Activated T-cell treated with anti-CD3 and anti-CD28 coated beads, Interleukin-2, amount 50 U/mL, for 72 hours (primary cell): ENCODE measurements at places on chromosomes 11 and 22. TPM values are rescaled to one million over a fixed set of nuclear protein-coding genes. Genes with fewer than 3 reads are reported as not detected.

- no peaks in the 10 kb centered on the region for H3K4me1 ChIP-seq
- no peaks in the 10 kb centered on the region for H3K36me3 ChIP-seq
- no peaks in the 10 kb centered on the region for H3K27me3 ChIP-seq
- no peak overlapping the region for H3K4me3 ChIP-seq
- no peak for DNase-seq
Measured at GRCh38 chr11:111734101-111734953, 31.9 kb downstream of the PPP2R1B start.

DNA sequence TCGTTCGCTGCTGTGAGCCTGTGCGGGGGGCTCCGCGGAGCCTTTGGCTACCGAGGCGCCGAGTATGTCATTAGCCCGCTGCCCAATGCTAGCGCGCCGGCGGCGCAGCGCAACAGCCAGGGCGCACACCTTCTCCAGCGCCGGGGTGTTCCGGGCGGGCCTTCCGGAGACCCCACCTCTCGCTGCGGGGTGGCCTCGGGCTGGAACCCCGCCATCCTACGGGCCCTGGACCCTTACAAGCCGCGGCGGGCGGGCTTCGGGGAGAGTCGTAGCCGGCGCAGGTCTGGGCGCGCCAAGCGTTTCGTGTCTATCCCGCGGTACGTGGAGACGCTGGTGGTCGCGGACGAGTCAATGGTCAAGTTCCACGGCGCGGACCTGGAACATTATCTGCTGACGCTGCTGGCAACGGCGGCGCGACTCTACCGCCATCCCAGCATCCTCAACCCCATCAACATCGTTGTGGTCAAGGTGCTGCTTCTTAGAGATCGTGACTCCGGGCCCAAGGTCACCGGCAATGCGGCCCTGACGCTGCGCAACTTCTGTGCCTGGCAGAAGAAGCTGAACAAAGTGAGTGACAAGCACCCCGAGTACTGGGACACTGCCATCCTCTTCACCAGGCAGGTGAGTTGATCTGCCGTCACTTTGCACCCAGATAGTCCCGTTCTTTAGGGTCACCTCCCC lies 1.0 kb downstream of the ADAMTS15 start:
- peaks cover 33% of the 10 kb centered on the region for H3K27me3 ChIP-seq
- no peak for DNase-seq
- peak overlapping the region; percentile 64 for H3K4me3 ChIP-seq
- H3K36me3 ChIP-seq, result no peaks in the 10 kb centered on the region
- peaks cover 4% of the 10 kb centered on the region for H3K4me1 ChIP-seq

The APOL4 gene
- 2.7 TPM for total RNA-seq

The ALG8 gene
- total RNA-seq, result 47.9 TPM

The OR6A2 gene
- total RNA-seq, result 0.07 TPM

The ADAMTS8 gene
- total RNA-seq, result not detected

The BTG4 gene
- 0.23 TPM for total RNA-seq

DNA sequence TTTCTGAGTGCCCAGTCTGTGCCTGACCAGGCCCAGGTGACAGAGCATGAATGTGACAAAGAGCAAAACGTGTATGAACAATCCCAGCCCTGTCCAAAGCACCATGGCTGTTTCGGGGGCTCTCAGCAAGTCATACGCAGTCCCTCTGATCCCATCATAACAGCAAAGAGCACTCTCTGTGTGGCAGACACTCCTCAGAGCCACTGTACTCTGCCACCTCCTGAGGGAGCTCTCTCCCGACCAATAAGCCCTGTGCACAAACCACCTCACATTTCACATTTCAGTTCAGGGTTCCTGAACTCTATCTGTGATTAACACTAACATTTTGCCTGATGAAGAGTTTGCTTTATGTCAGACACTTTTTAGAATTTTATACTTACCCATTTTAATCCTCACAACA lies 6.6 kb downstream of the DGCR2 start:
- H3K27me3 ChIP-seq, result no peaks in the 10 kb centered on the region
- no peak overlapping the region for H3K27ac ChIP-seq
- no peak for DNase-seq
- no peak overlapping the region for H3K4me3 ChIP-seq
- H3K36me3 ChIP-seq, result peaks cover 2% of the 10 kb centered on the region

- peak overlapping the region; percentile 87 for H3K4me3 ChIP-seq
- no peaks in the 10 kb centered on the region for H3K27me3 ChIP-seq
- H3K4me1 ChIP-seq, result peaks cover 71% of the 10 kb centered on the region
- no peaks in the 10 kb centered on the region for H3K36me3 ChIP-seq
- H3K27ac ChIP-seq, result peak overlapping the region; percentile 89
Measured at GRCh38 chr11:118870396-118871343, 13.0 kb upstream of the CXCR5 start.

- H3K4me3 ChIP-seq, result no peak overlapping the region
- H3K27ac ChIP-seq, result no peak overlapping the region
- DNase-seq, result no peak
- no peaks in the 10 kb centered on the region for H3K36me3 ChIP-seq
Measured at GRCh38 chr11:133697161-133697560, 148.2 kb downstream of the SPATA19 start.

GRCh38 chr11:3222003-3222855 lies 3.6 kb upstream of the MRGPRG start:
- no peak overlapping the region for H3K4me3 ChIP-seq
- DNase-seq, result no peak
- no peaks in the 10 kb centered on the region for H3K27me3 ChIP-seq
- no peak overlapping the region for H3K27ac ChIP-seq
- H3K36me3 ChIP-seq, result no peaks in the 10 kb centered on the region

The LMNTD2 gene
- 3.1 TPM for total RNA-seq

The ANO3 gene
- not detected for total RNA-seq

- H3K36me3 ChIP-seq, result peaks cover 2% of the 10 kb centered on the region
- peak; percentile 59 for DNase-seq
- H3K27ac ChIP-seq, result no peak overlapping the region
- H3K27me3 ChIP-seq, result no peaks in the 10 kb centered on the region
Measured at GRCh38 chr11:63999349-64000025, 13.2 kb downstream of the OTUB1 start.

GRCh38 chr11:36033082-36033751 lies 89.4 kb downstream of the LDLRAD3 start:
- no peaks in the 10 kb centered on the region for H3K27me3 ChIP-seq
- no peaks in the 10 kb centered on the region for H3K36me3 ChIP-seq
- H3K4me3 ChIP-seq, result no peak overlapping the region
- no peaks in the 10 kb centered on the region for H3K4me1 ChIP-seq

The P2RX3 gene
- total RNA-seq, result not detected

- peaks cover 16% of the 10 kb centered on the region for H3K4me1 ChIP-seq
- H3K36me3 ChIP-seq, result no peaks in the 10 kb centered on the region
- no peaks in the 10 kb centered on the region for H3K27me3 ChIP-seq
- no peak overlapping the region for H3K27ac ChIP-seq
- H3K4me3 ChIP-seq, result no peak overlapping the region
Measured at GRCh38 chr22:39724857-39725256, 154.3 kb downstream of the CACNA1I start.

- peaks cover 5% of the 10 kb centered on the region for H3K36me3 ChIP-seq
- peak; percentile 30 for DNase-seq
- H3K27ac ChIP-seq, result peak overlapping the region; percentile 60
- H3K27me3 ChIP-seq, result no peaks in the 10 kb centered on the region
- H3K4me1 ChIP-seq, result peaks cover 95% of the 10 kb centered on the region
Measured at GRCh38 chr11:121472312-121472711, 19.5 kb upstream of the SORL1-AS1 start.

- H3K36me3 ChIP-seq, result peaks cover 35% of the 10 kb centered on the region
- no peak for DNase-seq
- peak overlapping the region; percentile 59 for H3K27ac ChIP-seq
- H3K4me1 ChIP-seq, result peaks cover 86% of the 10 kb centered on the region
- H3K4me3 ChIP-seq, result peak overlapping the region; percentile 10
Measured at GRCh38 chr11:44607987-44608386, 42.5 kb downstream of the CD82 start.

The CRYBB2 gene
- 0.51 TPM for total RNA-seq

The SLC22A8 gene
- total RNA-seq, result not detected

DNA sequence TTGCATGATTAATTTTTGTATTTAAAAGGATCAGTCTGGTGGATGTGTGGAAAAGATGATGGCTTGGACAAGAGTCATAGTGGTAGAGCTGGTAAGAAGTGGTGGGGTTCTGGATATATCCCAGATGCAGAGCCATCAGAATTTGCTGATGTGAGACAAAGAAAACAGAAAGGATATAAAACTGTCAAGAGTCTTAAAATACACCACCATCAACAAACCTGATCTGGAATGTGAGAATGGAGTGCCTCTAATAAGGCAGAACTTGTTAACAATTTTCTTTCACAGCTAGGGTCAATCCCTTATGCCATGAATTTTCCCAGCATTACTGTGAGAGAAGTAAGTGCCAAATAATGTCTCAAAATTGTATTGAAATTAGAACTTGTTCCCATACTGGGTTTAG lies 215.4 kb downstream of the METTL15 start:
- H3K27ac ChIP-seq, result peak overlapping the region; percentile 4
- no peaks in the 10 kb centered on the region for H3K4me1 ChIP-seq
- DNase-seq, result no peak
- H3K36me3 ChIP-seq, result peaks cover 6% of the 10 kb centered on the region
- no peaks in the 10 kb centered on the region for H3K27me3 ChIP-seq

DNA sequence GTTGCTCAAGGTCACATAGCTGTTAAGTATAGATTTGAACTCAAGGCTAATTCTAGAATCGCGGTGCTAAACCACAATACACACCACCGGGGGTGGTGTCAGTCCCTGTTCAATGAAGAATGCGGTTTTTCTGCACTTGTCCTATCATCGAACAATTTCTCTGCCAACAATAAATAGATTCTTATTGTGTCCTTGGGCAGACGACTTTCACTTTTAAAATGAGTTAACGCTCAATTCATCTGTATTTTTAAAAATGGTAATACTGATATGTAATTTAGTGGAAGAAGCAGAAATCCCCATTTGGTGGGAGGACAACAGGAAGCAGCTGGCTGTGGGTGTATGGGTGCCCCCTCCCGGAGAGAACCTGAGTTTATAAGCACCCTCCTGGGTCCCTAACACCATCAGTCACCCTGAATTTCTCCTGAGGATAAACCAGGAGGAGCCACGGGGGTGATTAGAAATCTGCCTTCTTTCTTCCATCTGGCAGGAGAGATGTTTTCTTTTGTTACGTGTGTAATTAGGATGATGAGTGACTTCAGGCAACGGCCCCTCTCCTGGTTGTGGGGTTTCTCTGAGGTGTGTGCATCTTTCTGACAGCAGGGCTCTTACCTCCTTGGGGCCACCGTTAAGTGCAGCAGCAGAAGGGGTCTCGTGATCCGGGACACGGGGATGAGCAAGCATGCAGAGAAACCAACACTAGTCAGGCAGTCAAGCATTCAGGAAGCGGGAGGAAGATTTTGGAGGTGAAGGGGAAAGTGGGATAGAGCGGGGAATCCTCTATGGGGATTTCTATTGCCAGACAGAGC lies 87.7 kb downstream of the GRAMD1B start:
- peak overlapping the region; percentile 8 for H3K4me3 ChIP-seq
- DNase-seq, result no peak
- peaks cover 19% of the 10 kb centered on the region for H3K4me1 ChIP-seq
- H3K27me3 ChIP-seq, result no peaks in the 10 kb centered on the region

The OR2AG1 gene
- not detected for total RNA-seq

The TMPRSS6 gene
- 26.8 TPM for total RNA-seq

DNA sequence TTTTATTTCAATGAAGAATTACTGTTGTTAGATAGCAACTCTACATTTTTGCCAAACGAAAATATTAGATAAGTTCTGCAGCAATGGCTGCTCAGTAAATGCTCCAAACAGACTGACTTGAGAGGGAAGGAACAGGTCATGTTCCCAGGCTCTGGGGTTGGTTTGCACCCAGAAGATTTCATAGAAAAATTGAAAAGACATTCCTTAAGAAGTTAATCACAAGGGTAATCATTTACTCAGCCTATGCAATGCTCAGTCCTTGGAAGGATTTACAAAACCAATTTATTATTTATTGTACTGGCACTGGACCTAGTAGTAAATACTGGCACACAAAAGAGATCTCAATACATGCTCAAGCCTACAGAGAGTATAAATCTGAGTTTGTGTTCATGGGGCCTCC lies 179.1 kb upstream of the MTNR1B start:
- no peak overlapping the region for H3K27ac ChIP-seq
- no peak for DNase-seq
- no peaks in the 10 kb centered on the region for H3K36me3 ChIP-seq
- H3K27me3 ChIP-seq, result no peaks in the 10 kb centered on the region

The NRIP3 gene
- 3.1 TPM for total RNA-seq

GRCh38 chr11:976431-977160 lies 50.9 kb downstream of the AP2A2 start:
- H3K27ac ChIP-seq, result no peak overlapping the region
- no peak for DNase-seq
- peaks cover 3% of the 10 kb centered on the region for H3K36me3 ChIP-seq
- no peaks in the 10 kb centered on the region for H3K27me3 ChIP-seq
- peaks cover 14% of the 10 kb centered on the region for H3K4me1 ChIP-seq
- H3K4me3 ChIP-seq, result no peak overlapping the region

The PATE2 gene
- 0.14 TPM for total RNA-seq

The KLHL35 gene
- total RNA-seq, result 1.2 TPM

DNA sequence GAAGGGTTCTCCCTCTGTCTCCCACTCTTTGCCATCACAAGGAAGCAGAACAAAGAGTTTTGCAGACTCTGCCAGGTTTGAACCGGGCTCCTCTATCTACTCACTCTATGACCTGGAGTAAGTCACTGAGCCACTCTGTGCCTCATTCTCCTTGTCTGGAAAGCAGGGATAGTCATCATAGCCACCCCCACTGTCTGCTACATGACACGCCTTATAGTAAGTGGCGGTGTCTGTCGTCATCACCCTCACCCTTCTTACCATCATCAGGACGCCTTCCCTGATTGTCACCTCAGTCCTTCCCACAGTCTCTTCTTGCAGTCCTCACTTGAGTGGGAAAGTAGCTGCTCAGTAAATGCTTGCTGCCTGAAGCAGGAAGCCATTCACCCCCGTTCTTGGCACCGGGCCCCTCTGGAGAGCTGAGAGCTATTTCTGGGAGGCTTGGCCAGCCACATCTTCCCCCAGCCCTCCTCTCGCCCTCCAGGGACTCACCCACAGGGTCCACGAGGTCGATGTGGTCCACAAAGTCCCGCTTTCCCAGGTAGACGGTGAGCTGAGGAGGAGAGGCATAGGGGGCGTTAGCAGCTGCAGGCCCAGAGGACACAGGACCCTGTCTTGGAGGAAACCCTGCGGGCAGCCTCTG lies 46.4 kb downstream of the TPBGL start:
- no peak overlapping the region for H3K4me3 ChIP-seq
- no peak overlapping the region for H3K27ac ChIP-seq
- DNase-seq, result no peak
- H3K36me3 ChIP-seq, result no peaks in the 10 kb centered on the region
- H3K4me1 ChIP-seq, result no peaks in the 10 kb centered on the region

DNA sequence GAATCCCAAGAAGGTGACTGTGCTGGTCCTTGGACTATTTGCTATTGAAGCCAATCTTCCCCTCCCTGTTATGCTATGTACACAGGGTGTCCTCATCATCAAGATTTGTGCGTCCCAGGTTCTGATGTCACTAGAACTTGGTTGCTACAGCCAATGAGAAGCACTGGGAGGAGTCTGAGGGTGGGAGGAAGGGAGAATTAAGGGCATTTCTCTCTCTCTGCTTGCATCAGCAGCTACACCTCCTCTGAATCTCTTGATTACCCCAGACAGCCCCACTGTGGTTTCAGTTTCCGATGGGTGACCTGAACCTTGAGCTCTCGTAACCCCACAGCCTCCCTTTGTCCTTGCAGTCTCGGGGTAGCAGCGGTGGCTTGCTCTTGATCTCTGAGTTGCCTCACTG lies 212.4 kb upstream of the SESN3 start:
- DNase-seq, result peak; percentile 42
- H3K36me3 ChIP-seq, result no peaks in the 10 kb centered on the region
- no peak overlapping the region for H3K27ac ChIP-seq
- H3K4me3 ChIP-seq, result no peak overlapping the region
- H3K27me3 ChIP-seq, result no peaks in the 10 kb centered on the region

GRCh38 chr11:126346586-126346940 lies 8.9 kb upstream of the ST3GAL4 start:
- H3K27me3 ChIP-seq, result no peaks in the 10 kb centered on the region
- H3K4me3 ChIP-seq, result no peak overlapping the region
- no peak for DNase-seq

GRCh38 chr11:98979205-98979604 lies 41.5 kb upstream of the CNTN5 start:
- DNase-seq, result no peak
- H3K36me3 ChIP-seq, result no peaks in the 10 kb centered on the region
- H3K27ac ChIP-seq, result no peak overlapping the region
